SK-N-DZ (cell line): ENCODE measurements at places on chromosomes 11 and 22.

DNA sequence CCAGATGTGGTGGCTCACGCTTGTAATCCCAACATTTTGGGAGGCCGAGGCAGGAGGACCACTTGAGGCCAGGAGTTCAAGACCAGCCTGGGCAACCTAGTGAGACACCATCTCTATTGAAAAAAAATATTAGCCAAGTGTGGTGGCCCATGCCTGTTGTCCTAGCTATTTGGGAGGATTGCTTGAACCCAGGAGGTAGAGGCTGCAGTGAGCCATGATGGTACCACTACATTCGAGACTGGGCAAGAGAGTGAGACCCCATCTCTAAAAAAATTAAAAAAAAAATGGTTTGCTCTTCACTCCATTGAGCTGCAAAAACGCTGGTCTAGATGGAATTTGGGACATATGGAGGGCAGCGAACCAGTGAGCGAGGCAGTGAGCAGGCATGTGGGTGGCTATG, 21.6 kb upstream of the SOX10 start:
- DNase-seq, result no peak

GRCh38 chr11:73030130-73030529, 112.0 kb downstream of the FCHSD2 start:
- no peak for DNase-seq

GRCh38 chr22:46934746-46935491, 172.5 kb downstream of the TBC1D22A start:
- no peak for DNase-seq

- no peak for DNase-seq
These were observed 14.3 kb upstream of the CBX6 start for GRCh38 chr22:38886333-38886732.

DNA sequence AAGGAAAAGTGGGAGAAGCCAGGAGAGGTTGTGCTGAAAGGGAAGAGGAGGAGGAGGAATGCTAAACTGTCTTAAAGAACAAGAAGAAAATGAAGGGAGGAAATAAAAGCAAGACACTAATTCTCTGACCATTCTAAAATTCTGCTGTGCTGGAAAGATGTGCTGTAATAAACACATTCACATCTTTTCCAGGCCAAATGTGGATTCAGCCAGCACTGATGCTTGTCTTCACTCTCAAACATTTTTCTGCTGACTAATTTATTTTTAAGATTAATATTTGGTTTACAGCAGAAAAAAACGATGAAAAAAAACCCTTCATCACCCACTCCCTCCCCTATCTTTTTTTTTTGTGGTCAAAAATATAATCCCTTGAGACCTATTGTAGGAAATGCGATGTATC, 223.6 kb downstream of the SWAP70 start:
- DNase-seq, result no peak

DNA sequence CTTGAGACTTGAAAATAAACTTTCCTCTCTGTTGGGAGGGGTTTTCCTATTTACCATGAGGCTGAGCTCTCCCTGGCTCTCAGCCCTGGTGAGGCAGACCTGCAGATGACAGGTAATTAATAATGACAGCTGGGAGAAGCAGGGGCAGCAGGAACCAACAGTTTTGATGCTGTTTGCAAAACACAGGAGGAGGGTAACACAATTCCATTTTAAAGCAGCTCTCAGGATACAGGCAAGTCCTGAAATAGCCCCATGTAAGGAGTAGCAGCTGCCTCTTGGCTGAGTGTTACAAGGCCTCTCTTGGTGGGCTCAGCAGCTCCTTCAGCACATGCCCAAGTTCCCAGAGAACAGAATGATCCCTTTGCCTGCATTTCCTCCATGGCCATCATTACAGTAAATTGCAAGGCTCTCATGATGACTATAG, 13.3 kb downstream of the PARVA start:
- DNase-seq, result peak; percentile 47

- DNase-seq, result peak; percentile 4
These were observed 31.3 kb downstream of the TMEM123 start for GRCh38 chr11:102421261-102421660.

- peak; percentile 99 for DNase-seq
These were observed at the start of gene SART1 for GRCh38 chr11:65961267-65962140. Gene SART1, plus strand, starts transcription at chr11:65961734. Its CDS starts 47 bp downstream, at chr11:65961781.

DNA sequence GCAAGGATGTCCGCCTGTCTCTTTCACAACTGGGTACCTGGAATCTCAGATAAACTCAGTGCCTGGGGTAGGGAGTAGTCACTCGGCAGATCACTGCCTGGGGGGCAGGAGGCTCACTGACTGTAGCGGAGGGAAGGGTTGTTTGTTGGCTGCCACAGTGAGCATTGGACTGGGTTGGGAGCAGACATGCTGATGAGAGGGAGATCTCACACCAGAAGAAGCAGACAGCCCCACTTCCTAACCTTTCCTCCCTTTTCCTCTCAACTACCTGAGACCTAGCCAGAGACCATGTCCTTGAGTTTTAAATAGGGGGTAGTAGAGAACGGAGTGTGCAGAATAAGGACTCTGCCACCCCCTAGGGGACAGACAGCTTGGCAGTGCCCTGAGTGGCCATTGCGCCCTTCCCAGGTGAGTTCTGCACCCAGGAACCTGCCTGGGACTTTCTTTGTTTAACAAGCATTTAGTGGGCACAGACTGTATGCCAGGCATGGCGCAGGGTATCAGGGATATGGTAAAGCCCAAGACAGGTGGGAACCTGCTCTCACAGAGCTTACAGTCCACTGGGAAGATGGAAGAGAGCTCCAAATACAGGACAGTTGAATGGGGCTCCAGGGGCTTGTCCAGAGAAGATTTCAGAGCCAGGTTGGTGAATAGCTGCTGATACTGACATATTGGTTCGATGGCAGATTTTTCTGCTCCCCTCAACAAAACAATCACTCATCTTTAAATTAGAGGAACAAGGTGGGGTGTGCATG, 115.7 kb upstream of the NNMT start:
- peak; percentile 9 for DNase-seq

- DNase-seq, result no peak
These were observed 63.7 kb downstream of the PTPRJ start for GRCh38 chr11:48043991-48044512.

DNA sequence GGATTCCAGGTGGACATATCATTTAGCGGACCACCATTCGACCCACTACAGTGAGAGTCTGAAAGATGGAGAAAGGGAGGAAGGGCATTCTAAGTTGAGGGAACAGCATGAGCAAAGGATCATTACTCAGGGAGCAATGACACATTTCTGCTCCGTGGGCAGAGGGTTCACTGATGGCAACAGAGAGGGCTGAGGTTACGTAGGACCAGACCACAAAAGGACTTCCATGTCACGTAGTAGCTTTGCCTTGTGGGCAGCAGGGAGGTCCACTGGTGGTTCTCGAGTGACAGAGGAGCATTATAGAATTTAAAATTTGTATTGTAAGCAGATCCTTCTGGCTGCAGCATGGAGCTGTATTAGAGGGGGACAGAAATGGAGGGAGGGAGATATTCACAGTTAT, 109.7 kb upstream of the NAV2 start:
- no peak for DNase-seq

DNA sequence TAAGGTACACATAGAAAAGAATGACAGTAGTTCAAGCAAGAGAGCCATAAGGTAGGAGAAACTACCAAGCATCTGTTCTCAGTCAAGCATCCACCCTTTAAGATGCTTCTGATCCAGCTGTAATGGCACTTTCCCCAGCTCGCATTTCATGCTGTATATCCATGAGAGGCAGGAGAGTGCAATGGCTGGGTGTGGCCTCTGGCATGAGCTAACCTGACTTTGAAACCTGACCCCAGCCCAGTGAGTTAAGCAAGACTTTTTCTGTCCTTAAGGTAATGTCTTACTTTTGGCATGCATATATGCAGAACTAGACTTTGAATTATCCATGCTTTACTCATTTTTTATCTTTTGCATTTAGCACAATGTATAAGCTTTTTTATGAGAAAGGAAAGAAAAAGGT, 79.8 kb upstream of the CNTN5 start:
- DNase-seq, result peak; percentile 8

DNA sequence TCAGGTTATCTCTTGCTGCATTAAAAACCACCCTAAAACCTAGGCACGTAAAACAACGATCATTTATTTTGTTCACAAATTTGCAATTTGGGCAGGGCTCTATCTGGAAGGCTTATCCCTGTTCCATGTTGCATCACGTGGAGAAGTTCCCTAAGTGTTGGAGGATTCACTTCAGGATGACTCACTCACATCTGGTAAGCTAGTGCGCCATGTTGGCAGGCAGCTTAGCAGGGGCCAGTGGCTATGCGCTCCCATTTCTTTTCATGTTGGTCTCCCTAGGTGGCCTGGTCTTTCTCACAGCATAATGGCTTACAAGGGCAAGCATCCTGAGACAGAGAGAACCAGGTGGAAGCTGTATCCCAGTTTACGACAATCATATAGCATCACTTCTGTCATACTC, 226.8 kb downstream of the BLID start:
- no peak for DNase-seq

DNA sequence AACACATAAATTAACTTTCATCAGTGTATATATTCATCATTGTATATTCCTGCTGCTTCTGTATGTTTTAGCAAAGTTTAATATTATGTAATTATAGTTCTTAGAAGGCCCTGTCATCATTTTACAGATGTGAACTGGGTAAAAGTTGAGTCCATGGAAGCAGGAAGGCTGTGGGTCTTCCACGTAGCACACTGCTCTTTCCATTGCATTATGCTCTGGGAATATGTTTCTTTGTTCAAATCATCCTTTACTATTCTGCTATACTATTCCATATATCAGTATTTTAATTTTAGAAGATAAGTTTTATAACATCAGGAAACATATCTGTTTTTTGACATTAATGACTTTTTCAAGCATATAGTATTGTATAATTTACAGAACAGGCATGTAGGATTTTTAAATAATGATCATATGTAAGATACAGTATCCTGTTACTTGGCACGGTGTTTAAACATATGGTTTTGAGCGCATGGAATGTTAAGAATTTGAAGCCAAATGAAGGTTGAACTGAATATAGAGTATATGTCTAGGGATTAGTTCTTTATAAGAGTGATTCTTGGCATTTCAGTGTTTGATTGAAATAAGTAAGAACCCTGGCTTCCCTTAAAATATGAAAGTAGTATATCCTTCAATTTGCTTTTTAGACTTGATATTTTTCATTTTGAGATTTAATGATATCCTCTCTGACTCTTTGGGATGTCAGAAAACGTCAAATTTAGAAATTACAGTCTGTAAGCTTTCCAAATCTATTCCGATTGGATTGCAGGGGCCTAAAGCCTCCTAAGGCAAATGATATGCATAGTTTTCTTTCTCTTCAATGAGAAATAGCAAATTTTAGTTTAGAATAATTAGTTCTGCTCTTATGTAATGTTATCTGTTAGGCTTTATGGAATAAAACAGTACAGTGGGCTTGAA, 8.6 kb downstream of the CCDC81 start:
- DNase-seq, result no peak

- DNase-seq, result peak; percentile 68
These were observed 46.4 kb downstream of the EIF3F start for GRCh38 chr11:8033305-8034105.

DNA sequence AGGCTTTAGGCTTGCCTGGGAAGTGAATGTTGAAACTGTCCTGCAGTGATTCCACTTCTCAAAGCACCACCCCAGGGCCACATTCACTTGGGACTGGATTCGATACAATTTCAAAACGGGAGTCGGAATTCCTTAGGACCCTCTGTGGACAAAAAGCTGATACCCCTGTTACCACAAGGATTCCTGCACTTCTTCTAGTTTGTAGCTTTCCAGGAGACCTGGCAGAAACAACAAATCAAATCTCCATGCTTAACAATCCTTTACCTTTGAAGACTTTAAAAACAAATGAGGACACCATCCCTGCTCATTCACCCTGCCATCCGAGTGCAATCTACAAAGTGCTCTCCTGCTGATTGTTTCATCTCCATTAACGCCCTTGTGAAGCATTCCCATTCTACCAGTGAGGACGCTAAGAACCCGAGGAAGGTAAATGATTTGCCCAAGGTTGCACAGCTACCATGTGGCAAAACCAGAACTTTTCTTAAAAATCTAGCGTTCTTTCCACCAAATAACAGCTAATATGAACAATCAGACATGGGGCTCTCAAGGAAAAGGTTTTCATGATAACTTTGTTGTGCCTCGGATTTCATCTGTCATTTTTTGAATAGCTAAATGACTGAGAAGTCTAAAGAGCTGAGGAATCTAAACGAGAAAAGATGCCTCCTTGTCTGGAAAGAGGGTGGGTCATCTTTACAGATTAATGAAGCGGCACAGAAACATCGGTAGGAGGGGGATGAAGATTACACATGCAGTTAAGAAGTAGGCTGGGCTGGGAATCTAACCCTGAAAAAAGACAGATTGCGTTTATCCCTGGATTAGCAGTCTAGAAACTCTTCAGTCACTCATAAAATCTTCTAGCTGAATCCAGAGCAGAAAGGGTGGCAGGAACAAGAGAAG, 720 bp upstream of the MPZL2 start:
- no peak for DNase-seq

- no peak for DNase-seq
These were observed 309.8 kb downstream of the TTC28 start for GRCh38 chr22:28369854-28370253.
